ENCODE measurements at places on chromosomes 1 and 21.

DNA sequence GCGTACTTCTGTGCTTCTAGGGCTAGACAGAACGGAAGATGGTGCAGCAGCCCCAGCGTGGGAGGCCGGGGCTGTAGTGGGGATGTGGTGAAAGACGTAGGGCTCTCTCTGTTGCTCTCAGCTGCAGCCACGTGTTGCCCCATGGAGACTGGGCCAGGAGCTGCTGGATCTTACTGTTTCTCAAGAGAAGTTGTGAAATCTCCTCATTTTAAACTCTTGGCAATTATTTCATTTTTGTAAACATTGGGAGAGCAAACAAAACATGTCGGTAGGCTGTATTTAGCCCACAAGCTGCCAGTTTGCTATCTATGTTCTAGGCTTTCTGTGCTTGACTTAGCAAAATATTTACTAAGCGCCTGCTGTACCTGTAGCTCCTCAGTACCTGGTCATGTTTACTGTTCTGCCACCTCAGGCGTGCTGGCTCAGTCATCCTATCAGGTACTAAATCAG, 15.9 kb upstream of the ELOA start:
- DNase-seq = no peak

DNA sequence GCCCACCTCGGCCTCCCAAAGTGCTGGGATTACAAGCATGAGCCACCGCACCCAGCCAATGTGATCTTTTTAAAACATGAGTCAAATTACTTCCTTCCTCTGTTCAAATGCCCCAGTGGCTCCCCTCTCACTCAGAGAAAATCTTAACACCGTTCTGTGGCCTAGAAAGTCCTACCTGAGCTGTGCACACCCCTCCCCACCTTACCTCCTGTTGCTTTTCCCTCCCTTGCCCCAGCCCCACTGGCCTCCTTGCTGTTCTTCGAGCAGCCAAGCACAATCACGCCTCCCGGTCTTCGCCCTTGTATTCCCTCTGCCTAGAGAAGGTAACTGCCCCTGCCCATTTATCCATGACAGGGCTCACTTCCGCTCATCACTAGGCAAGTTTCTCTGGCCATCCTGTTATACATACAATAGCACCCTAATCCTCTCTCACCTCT, 62.6 kb upstream of the RPL11 start:
- DNase-seq = no peak

GRCh38 chr1:56194701-56195300, 384.6 kb downstream of the PLPP3 start:
- DNase-seq = no peak

GRCh38 chr1:228198977-228199590, 8.8 kb upstream of the OBSCN start:
- no peak for DNase-seq

- no peak for DNase-seq
Observed at GRCh38 chr1:115129071-115129640, 39.9 kb upstream of the TSPAN2 start.

- no peak for DNase-seq
Observed at GRCh38 chr21:42858185-42858847, 21.0 kb downstream of the WDR4 start.

DNA sequence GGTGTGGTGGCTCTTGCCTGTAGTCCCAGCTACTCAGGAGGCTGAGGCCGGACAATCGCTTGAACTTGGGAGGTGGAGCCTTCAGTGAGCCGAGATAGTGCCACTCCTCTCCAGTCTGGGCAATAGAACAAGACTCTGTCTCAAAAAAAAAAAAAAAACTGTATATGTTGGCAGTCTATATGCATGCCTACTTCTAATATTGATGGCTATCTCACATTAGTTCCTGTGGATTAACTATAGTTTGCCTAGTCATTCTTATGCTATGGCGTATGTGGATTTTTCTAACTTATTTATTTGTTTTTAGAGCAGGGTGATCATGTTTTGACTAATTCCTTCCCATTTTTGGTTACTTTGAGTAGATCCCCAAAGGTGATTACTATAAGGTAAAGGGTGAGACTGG, 9.4 kb downstream of the GSTM1 start:
- no peak for DNase-seq

DNA sequence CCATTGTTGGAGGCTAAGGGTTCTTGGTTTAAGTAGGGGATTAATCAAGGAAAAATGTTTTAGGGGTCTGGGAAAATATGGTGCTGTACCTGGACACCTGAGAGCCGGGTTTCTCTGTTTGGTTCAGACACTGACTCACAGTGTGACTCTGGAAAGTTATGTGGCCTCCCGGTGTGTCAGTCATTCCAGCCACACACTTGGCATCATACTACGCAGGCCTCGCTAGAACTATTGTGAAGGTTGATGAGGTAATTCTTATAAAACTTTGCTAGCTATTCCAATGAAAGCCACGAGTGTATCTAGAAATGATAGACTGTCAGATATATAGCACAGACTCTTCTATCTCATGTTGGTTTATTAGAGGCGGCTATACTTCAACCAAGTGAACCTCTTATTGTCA, 4.8 kb upstream of the CAMSAP2 start:
- no peak for DNase-seq

Data from GM12878 (cell line).